Activated CD8-positive, alpha-beta T cell treated with anti-CD3 and anti-CD28 coated beads for 36 hours (primary cell): ENCODE measurements at places on chromosomes 7 and 10.

- H3K36me3 ChIP-seq: no peaks in the 10 kb centered on the region
- H3K27ac ChIP-seq: no peak overlapping the region
- no peaks in the 10 kb centered on the region for H3K4me1 ChIP-seq
- H3K4me3 ChIP-seq: no peak overlapping the region
Observed at GRCh38 chr10:130418731-130419130, 282.5 kb downstream of the GLRX3 start.

DNA sequence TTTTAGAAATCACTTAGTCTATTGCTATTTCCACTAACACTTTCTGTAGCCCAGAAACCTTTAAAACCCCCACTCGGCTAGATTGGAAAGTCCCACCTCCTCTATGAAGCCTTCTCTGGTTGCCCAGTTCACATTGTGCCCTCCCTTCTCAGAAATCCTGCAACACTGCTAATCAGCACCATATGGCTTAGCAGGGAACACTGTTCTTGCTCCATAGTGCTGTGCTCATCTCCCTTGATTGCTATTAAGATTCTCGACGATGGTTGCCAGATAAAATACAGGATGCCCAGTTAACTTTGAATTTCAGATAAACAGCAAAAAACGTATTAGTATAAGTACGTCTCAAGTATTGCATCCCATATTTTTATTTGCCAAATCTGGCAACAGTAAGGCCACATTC, 40.1 kb upstream of the XPNPEP1 start:
- no peak for DNase-seq
- no peak overlapping the region for H3K4me3 ChIP-seq
- H3K27ac ChIP-seq: no peak overlapping the region
- no peaks in the 10 kb centered on the region for H3K36me3 ChIP-seq
- H3K4me1 ChIP-seq: peaks cover 3% of the 10 kb centered on the region

DNA sequence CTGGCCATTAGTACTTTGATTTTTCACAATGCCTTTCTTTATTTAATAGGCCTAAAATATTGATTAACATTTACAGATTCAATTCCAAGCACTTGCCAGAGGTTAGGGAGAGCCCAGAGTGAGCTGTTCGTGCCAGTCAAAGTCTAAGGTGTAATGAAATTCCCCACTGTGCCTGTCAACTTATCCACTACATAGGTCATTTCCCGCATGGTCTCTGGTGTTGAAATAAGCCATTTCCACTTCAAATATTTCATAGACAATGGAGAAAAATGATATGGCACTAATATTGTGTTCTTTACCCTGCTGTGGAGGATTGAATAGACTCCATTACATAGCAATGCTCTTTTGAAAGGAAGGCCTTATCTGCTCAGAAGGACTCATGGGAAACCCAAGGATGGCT, 978.1 kb upstream of the CELF2 start:
- no peak for DNase-seq
- no peaks in the 10 kb centered on the region for H3K36me3 ChIP-seq
- no peak overlapping the region for H3K27ac ChIP-seq
- H3K4me3 ChIP-seq: no peak overlapping the region

DNA sequence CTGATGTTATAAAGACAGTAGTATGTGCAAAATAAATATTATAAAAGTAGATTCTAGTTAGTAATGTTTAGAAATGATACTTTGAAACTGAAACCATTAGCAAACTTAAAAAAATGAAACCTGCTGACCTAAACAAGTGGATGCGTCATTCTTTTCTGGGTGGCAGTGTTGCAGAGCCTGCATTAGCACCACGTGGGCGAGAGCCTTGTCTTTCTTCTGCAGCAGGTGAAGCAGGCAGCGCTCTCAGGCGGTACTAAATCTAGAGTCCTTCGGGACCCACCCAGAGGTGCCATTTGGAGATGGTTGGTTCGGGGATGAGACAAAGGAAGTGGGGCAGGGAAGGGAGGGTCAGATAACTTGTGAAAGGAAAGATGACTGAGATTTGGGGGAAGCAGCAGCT, 759.1 kb upstream of the IGFBP3 start:
- H3K27me3 ChIP-seq: no peaks in the 10 kb centered on the region
- no peak overlapping the region for H3K27ac ChIP-seq
- DNase-seq: no peak
- H3K36me3 ChIP-seq: no peaks in the 10 kb centered on the region

DNA sequence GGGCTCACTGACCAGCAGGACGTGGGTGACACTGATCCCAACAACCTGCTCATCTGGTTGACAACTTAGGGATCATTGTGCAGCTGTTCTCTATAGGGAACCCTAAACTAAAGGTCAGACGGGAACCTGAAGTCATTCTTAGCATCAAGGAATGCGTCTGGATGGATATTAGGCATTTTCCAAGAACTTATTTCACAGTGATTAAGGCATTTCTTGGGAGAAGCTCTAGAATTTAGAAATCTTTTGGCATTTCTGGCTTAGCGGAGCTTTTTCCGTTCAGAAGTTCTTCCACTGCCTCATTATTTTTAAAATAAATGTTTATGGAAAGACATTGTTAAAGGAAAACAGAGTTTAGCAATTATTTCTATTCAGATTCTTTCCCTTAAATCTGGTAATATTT, 303.3 kb upstream of the IGFBP3 start:
- H3K36me3 ChIP-seq: no peaks in the 10 kb centered on the region
- H3K4me1 ChIP-seq: no peaks in the 10 kb centered on the region
- no peak overlapping the region for H3K27ac ChIP-seq
- H3K4me3 ChIP-seq: no peak overlapping the region
- no peak for DNase-seq
- peaks cover 2% of the 10 kb centered on the region for H3K27me3 ChIP-seq
